K562 (cell line): ENCODE measurements at places on chromosomes 7 and 10. TPM values are rescaled to one million over a fixed set of nuclear protein-coding genes. Genes with fewer than 3 reads are reported as not detected.

CPXM2 gene
- total RNA-seq = 0.09 TPM in 1 of 2 replicates, not detected in the other

NPC1L1 gene
- total RNA-seq = 0.02 and 0.07 TPM in 2 replicates

HMX3 gene
- 43.2 and 43.5 TPM in 2 replicates for total RNA-seq

SFRP4 gene
- total RNA-seq = not detected in 2 replicates

SH2B2 gene
- 0.34 and 0.89 TPM in 2 replicates for total RNA-seq

TEX36 gene
- not detected in 2 replicates for total RNA-seq

EPHA1 gene
- total RNA-seq = 0.22 and 0.25 TPM in 2 replicates

RAPGEF5 gene
- 1.8 and 3.1 TPM in 2 replicates for total RNA-seq

GSTO2 gene
- 0.96 and 1.4 TPM in 2 replicates for total RNA-seq

DNA sequence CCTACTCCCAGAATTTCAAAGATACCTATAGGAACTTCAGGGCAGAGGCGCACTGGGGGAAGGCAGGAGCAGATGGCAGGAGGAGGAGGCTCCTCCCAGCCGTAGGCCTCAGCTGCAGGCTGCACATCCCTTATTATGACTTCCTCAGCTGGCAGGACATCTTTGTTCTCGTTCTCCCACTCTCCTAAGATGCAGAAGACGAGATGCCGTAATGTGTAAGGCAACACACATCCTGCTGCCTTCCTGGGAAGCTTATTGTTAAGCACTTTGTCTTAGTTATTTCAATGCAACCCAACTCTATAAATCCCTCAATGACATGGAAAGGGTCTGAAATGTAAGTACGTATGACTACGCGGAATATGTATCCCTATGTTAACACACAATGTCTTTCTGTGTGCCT is 599.8 kb upstream of the MGMT start:
- H3K4me1 ChIP-seq = no peaks in the 10 kb centered on the region
- no peak for DNase-seq
- peaks cover 30% of the 10 kb centered on the region for H3K27me3 ChIP-seq
- no peak overlapping the region for H3K4me3 ChIP-seq
- H3K36me3 ChIP-seq = no peaks in the 10 kb centered on the region

- no peak overlapping the region for H3K4me3 ChIP-seq
- no peaks in the 10 kb centered on the region for H3K36me3 ChIP-seq
- no peaks in the 10 kb centered on the region for H3K27me3 ChIP-seq
- H3K27ac ChIP-seq = no peak overlapping the region
These were observed 146.4 kb downstream of the ZNF248 start for GRCh38 chr10:37710831-37711616.

GRCh38 chr7:121163699-121164098 is 165.1 kb upstream of the WNT16 start:
- peaks cover 86% of the 10 kb centered on the region for H3K36me3 ChIP-seq
- no peak for DNase-seq
- no peak overlapping the region for H3K27ac ChIP-seq

GRCh38 chr10:129046065-129046681 is 420.9 kb upstream of the MGMT start:
- H3K4me1 ChIP-seq = no peaks in the 10 kb centered on the region
- DNase-seq = no peak
- H3K27ac ChIP-seq = no peak overlapping the region
- no peaks in the 10 kb centered on the region for H3K36me3 ChIP-seq
- H3K4me3 ChIP-seq = no peak overlapping the region

GRCh38 chr7:80719261-80719660 is 80.8 kb downstream of the CD36 start:
- H3K27ac ChIP-seq = no peak overlapping the region
- no peaks in the 10 kb centered on the region for H3K36me3 ChIP-seq
- H3K27me3 ChIP-seq = no peaks in the 10 kb centered on the region
- H3K4me3 ChIP-seq = no peak overlapping the region

DNA sequence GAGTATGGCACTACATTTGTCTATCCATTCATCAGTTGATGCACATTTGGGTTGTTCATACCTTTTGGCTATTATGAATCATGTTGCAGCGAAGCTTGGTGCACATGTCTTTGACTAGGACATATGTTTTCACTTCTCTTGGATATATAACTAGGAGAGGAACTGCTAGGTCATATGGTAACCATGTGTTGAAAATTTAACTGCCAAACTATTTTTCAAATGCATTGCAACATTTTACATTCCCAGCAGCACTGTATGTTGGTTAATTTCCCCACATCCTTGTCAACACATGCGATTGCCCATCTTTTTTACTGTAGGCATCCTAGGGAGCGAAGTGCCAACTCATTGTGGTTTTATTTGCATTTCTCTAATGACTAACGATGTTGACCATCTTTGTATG is 183.4 kb downstream of the PRKCQ start:
- H3K36me3 ChIP-seq = no peaks in the 10 kb centered on the region
- H3K4me3 ChIP-seq = no peak overlapping the region
- H3K27ac ChIP-seq = no peak overlapping the region
- no peak for DNase-seq

- H3K27ac ChIP-seq = no peak overlapping the region
- H3K4me1 ChIP-seq = no peaks in the 10 kb centered on the region
- peaks cover 3% of the 10 kb centered on the region; the same call in 1 of the 3 replicates for H3K27me3 ChIP-seq
- H3K4me3 ChIP-seq = no peak overlapping the region
- no peaks in the 10 kb centered on the region for H3K36me3 ChIP-seq
- no peak for DNase-seq
These were observed 108.7 kb upstream of the AUTS2 start for GRCh38 chr7:69489533-69489932.

- H3K4me1 ChIP-seq = peaks cover 3% of the 10 kb centered on the region; the same call in 2 of the 3 replicates
- no peak overlapping the region for H3K4me3 ChIP-seq
- H3K27me3 ChIP-seq = no peaks in the 10 kb centered on the region
- H3K36me3 ChIP-seq = no peaks in the 10 kb centered on the region; the same call in 2 of the 3 replicates
- no peak overlapping the region for H3K27ac ChIP-seq
- no peak for DNase-seq
These were observed 54.4 kb downstream of the PRKCQ start for GRCh38 chr10:6525599-6526165.

GRCh38 chr7:152987656-152988055 is 228.1 kb downstream of the ACTR3B start:
- H3K4me1 ChIP-seq = no peaks in the 10 kb centered on the region
- no peak for DNase-seq
- H3K27ac ChIP-seq = no peak overlapping the region
- H3K27me3 ChIP-seq = 0 out of 2 replicates have a peak, but pooled peaks cover 4% of the 10 kb centered on the region
- no peaks in the 10 kb centered on the region for H3K36me3 ChIP-seq

DNA sequence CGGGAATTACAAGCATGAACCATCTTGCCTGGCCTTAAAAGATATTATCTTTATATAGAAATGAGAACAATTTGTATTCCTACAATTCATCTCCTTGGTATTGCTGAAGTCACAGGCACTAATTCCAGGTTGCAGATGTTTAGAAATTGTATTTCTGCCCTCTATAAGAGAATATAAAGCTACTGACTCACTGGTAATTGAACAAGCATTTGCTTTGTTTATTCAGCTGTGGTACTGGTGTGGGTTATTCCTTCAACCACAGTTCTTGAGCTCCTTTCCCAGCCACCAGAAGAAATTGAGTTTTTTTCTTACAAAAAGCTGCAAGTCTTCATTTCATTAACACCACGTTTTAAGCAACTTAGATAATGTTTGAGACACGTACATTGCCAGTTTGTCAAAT is 29.0 kb upstream of the MPP7 start:
- no peak for DNase-seq
- no peaks in the 10 kb centered on the region for H3K27me3 ChIP-seq
- no peaks in the 10 kb centered on the region for H3K36me3 ChIP-seq
- no peak overlapping the region for H3K4me3 ChIP-seq
- no peak overlapping the region for H3K27ac ChIP-seq

DNA sequence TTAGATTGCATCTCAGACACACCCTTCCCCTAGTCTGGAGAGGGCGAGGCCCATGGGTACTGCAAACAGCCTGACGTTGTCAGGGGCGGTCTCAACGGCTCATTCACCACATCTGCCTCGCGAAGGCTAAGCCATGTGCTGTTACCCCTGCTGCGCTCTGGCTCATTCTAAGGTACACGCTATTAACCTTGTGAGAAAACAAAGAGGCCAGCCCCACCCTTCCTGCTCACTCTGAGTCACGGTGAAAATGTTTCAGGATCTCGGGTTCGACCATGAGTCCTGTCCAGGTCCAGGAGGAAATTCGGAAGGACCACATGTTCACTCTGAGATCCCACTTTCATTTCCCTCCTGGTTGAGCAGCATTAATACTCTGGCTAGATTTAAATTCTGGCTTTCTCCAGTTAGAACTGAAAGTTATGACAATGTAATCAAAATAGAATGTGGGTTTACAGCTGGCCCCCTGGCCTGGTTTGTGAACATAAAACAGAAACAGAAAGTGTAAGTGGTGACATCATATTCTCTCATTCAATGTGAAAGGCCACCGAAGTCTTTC is 55.2 kb downstream of the EGFR start:
- H3K27ac ChIP-seq = no peak overlapping the region
- H3K36me3 ChIP-seq = no peaks in the 10 kb centered on the region
- H3K4me3 ChIP-seq = no peak overlapping the region
- H3K27me3 ChIP-seq = peaks cover 8% of the 10 kb centered on the region; the same call in 2 of the 3 replicates
- H3K4me1 ChIP-seq = no peaks in the 10 kb centered on the region; the same call in 2 of the 3 replicates
- DNase-seq = no peak

- no peaks in the 10 kb centered on the region for H3K36me3 ChIP-seq
- H3K27me3 ChIP-seq = peaks cover 4% of the 10 kb centered on the region; the same call in 1 of the 2 replicates
- no peak for DNase-seq
- H3K4me3 ChIP-seq = no peak overlapping the region
- no peak overlapping the region for H3K27ac ChIP-seq
- no peaks in the 10 kb centered on the region for H3K4me1 ChIP-seq
These were observed 121.0 kb downstream of the AKR1D1 start for GRCh38 chr7:138196971-138197896.

GRCh38 chr10:56035489-56035888 is 325.6 kb downstream of the ZWINT start:
- H3K27me3 ChIP-seq = no peaks in the 10 kb centered on the region
- no peaks in the 10 kb centered on the region for H3K36me3 ChIP-seq
- H3K27ac ChIP-seq = no peak overlapping the region
- H3K4me1 ChIP-seq = no peaks in the 10 kb centered on the region
- no peak overlapping the region for H3K4me3 ChIP-seq
- peak; percentile 5 for DNase-seq

GRCh38 chr10:17056781-17057428 is 72.7 kb downstream of the CUBN start:
- no peak for DNase-seq
- H3K4me3 ChIP-seq = no peak overlapping the region
- no peaks in the 10 kb centered on the region for H3K4me1 ChIP-seq
- no peak overlapping the region for H3K27ac ChIP-seq

GRCh38 chr10:97178074-97178473 is 7.7 kb downstream of the SLIT1 start:
- no peak for DNase-seq
- no peaks in the 10 kb centered on the region for H3K4me1 ChIP-seq
- no peaks in the 10 kb centered on the region for H3K36me3 ChIP-seq
- H3K4me3 ChIP-seq = no peak overlapping the region
- H3K27me3 ChIP-seq = peaks cover 16% of the 10 kb centered on the region; the same call in 2 of the 3 replicates
- H3K27ac ChIP-seq = no peak overlapping the region
